IMR-90 (cell line): ENCODE measurements at places on chromosomes 4 and X. TPM values are rescaled to one million over a fixed set of nuclear protein-coding genes. Genes with fewer than 3 reads are reported as not detected.

DNA sequence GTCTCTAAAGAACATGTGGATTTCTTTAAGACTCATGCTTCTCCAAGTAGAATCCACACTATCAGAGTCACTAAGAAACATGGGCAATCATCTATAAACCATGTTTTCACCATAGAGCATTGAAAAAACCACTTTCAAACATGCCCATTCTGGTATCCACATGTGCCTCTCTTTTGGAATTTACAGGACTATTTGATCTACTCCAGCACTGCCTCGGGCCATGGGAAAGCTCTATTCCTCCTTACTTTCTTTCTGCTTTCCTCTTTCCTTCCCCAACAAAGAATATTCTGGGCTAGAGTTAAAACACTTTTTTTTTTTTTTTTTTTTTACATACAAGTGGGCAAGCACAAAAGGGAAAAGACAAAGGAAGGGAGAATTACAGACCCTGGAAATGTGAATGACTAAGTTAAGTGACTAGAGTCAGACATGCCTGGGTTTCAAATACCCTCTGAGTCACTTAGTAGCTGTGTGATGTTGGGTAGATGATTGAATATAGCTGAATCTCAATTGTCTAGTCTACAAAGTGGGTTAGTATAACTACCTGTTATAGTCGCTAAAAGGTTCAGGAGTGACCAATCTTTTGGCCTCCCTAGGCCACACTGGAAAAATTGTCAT is 847.7 kb upstream of the INTU start:
- peak; percentile 30 for DNase-seq

The NCAPG gene
- 9.1 and 10.9 TPM in 2 replicates for polyA plus RNA-seq

DNA sequence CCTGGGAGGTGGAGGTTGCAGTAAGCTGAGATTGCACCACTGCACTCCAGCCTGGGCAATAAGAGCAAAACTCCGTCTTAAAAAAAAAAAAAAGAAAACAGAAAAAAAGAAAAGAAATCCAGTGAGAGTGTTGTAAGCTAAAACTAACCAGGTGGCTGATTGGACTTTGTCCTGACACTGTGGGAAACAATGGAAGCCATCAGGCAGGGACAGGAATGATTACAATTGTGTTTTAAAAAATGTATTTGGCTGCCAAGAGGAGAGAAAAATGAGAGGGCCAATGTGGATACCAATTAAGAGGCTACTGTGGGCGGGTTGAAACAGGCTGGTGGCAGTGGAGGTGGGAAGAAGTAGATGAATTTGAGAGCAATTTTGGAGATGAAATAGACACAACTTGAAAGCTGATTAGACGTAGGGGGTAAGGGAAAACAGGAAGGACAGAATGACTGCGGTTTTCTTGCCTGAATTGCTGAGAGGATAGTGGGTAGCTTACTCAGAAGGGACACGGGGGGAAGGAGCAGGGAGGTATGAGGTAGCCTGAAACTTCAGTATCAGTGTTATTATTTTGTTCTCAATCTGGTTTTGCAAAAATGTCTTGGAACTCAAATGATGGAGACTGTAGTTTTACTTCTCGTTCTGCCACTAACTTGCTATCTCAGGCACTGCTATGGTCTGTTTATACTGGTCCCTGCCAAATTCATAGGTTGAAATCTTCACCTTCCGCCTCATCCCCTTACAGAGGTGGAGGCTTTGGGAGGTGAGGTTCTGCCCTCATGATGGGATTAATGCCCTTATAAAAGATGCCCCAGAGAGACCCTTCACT is 45.6 kb upstream of the CHRNA9 start:
- peak; percentile 3 for DNase-seq

DNA sequence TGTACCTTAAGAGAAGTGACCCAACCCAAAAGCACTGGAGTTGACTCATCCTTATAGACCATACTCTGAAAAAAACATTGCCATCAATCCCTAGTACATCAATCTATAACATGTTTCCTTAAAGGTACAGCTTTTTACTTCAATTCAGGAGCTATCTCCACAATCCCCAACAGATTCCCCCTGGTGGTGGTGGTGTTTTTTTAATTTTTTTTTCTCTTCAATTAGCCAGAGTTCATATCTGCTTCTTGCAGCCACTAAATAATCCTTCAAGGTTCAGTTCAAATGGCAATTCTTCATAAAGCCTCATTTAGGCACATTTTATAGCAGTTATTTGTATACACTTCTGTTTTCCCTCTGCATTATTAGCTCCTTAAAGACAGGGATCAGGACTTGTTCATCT is 60.7 kb upstream of the KDR start:
- DNase-seq = no peak

- DNase-seq = no peak
These were observed 142.4 kb downstream of the ANXA5 start for GRCh38 chr4:121554382-121554781.

GRCh38 chr4:20311856-20312255 is 60.2 kb downstream of the SLIT2 start:
- DNase-seq = peak; percentile 56

DNA sequence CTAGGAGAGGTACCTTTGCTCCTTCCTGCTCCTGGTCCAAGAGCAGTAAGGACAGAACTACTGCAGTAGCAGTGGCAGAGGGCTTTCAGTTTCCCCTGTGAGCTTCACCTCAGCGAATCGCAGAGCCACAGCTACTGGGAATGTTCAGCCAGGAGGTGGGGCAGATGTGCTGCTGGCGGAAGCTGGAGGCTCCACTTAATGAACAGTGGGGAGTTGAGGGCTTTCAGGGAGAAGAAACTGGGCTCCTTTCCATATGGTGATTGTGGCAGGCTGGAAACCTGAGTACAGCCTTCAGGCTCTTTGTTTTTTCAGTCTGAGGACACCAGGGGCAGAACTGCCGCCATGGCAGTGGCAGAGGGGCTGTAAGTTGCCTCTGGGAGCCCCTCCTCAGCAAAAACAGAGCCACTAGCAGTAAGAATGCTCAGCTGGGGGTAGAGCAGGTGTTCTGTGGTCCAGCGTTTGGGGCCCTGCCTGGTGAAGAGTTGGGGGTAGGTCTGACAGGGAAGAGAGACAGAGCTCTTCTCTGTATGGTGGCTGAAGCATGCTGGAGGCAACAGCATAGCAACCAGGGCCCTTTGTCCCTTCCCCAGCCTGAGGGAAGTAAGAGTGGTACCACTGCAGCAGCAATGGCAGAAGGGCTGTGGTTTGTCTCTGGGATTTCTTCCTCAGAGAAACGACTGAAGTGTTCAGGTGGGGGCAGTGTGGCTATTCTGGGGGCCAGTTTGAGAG is 106.0 kb upstream of the GRXCR1 start:
- DNase-seq = no peak

DNA sequence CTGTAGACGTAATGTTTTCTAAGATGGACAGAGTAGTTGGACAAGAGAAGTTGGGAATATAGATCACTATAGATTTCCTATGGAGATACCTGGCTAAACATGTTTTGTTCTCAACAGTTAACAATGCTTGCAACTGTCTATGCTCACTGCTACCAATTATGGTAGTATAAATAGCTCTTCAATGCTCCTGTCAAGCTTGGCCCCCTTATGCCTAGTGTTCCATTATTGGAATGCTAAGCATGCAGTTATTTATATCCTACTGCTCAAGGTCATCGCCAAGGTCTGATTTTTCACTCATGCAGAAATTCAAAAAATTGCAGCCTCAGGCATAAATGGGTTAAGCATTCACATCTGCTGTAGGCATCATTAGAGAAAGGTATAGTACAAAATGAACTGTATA is 519.0 kb downstream of the IL15 start:
- no peak for DNase-seq

The PGAM4 gene
- 0.46 TPM in 1 of 2 replicates, not detected in the other for polyA plus RNA-seq

- DNase-seq = no peak
These were observed 32.9 kb downstream of the LAMTOR3 start for GRCh38 chr4:99861120-99861905.

GRCh38 chr4:7252510-7253340 is 60.4 kb downstream of the SORCS2 start:
- no peak for DNase-seq

The PDE5A gene
- 71.5 and 101 TPM in 2 replicates for polyA plus RNA-seq

The NPY2R gene
- not detected in 2 replicates for polyA plus RNA-seq

GRCh38 chr4:37389366-37389765 is 144.8 kb downstream of the NWD2 start:
- no peak for DNase-seq

The GAGE12F gene
- polyA plus RNA-seq = not detected in 2 replicates

GRCh38 chr4:85571008-85571407 is 96.1 kb downstream of the ARHGAP24 start:
- DNase-seq = no peak

The KLHL4 gene
- polyA plus RNA-seq = 0.44 and 0.50 TPM in 2 replicates

The CT47C1 gene
- polyA plus RNA-seq = not detected in 2 replicates

DNA sequence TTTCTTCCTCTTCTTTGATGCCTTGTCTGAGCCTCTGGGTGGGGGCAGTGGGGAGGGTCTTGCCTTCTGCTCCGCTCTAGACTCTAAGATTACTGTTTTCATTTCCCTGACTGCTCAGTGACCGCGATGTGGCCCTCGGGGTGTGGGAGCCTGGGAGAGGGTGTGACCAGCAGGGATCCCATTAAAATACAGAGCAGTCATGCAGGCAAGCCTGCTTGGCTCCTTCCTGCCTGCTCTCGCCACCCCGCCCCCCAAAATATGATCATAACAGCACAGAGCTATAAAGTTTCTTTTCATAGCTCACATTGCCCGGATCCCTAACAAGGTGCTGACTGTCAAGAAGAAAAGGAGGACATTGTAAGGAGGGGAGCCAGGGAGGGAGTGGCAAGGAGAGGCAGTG is 332.9 kb downstream of the RAB28 start:
- no peak for DNase-seq

GRCh38 chrX:44765556-44765955 is 78.3 kb upstream of the DUSP21 start:
- no peak for DNase-seq

DNA sequence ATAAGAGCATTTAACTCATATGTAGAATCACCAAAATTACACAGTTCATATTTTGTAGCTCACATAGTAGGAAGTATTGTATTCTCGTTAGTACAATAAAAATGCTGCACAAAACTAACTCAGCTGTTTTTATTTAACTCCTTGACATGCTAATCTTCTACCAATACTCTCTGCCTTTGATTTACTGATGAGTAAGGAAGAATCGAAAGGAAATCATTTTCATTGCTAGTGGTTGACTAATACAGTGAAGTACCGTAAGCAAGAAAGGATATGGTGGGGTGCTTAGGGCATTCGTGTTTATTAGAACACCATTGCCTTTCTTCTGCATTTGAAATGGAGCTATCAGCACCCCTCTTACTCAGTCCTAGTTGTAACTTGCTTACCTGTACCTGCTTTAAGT is 1239.1 kb upstream of the TENM3 start:
- DNase-seq = no peak

- DNase-seq = no peak
These were observed 89.4 kb downstream of the AMMECR1 start for GRCh38 chrX:110228453-110228852.

DNA sequence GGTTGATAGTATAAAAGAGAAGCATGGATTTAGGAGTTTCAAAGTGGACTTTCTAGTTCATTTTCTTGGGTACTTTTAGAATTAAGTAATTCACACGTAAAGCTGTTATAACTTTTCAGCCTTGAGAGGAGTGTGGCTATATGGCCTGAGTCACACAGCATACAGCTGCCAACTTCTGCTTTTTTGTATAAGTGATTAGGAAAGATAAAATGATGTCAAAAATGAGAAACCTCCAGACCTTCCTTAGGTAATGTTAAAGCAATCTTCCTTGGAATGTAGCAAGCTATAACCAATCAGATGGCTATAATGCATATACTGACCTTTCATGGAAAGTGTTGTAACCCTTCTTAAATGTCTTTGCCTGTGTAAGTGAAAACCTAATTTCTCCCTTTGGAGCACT is 39.2 kb downstream of the RAB40AL start:
- peak; percentile 5 for DNase-seq

The RAB9B gene
- polyA plus RNA-seq = 0.34 and 0.58 TPM in 2 replicates

DNA sequence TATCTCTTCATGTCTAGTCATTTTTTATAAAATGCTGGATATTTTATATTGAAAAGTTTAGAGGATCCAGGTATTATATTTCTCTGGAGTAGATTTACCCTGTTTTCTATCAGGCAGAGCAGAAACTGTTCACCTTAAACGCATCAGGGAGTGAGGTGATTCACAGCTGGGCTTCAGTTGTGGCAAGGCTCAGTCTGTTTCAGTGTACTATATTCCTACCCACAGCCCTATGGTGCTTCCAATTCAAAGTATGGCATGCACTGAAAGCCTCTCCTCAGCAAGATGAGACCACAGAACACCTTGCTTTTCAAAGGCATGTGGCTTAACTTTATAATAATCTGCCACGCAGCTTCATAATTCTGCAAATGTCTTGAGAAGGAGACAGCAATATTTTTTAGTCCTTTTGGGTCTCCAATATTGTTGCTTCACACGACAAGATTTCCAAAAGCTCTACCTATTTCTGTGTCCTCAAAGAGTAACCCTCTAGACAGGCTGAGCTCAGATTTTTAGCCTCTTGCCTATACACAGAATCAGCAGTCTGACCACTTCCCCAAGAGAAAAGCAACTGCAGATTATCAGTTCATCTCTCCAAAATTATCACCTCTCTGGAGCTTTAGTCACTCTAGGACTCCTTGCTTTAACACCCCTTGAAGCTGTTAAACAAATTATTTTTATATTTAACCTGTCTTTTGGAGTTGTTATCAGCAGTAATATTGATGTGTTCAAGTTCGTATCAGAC is 24.4 kb downstream of the PRDM5 start:
- no peak for DNase-seq

The SPARCL1 gene
- not detected in 2 replicates for polyA plus RNA-seq

GRCh38 chr4:93515208-93515607 is 313.3 kb upstream of the ATOH1 start:
- DNase-seq = no peak

The TEX13C gene
- not detected in 2 replicates for polyA plus RNA-seq

DNA sequence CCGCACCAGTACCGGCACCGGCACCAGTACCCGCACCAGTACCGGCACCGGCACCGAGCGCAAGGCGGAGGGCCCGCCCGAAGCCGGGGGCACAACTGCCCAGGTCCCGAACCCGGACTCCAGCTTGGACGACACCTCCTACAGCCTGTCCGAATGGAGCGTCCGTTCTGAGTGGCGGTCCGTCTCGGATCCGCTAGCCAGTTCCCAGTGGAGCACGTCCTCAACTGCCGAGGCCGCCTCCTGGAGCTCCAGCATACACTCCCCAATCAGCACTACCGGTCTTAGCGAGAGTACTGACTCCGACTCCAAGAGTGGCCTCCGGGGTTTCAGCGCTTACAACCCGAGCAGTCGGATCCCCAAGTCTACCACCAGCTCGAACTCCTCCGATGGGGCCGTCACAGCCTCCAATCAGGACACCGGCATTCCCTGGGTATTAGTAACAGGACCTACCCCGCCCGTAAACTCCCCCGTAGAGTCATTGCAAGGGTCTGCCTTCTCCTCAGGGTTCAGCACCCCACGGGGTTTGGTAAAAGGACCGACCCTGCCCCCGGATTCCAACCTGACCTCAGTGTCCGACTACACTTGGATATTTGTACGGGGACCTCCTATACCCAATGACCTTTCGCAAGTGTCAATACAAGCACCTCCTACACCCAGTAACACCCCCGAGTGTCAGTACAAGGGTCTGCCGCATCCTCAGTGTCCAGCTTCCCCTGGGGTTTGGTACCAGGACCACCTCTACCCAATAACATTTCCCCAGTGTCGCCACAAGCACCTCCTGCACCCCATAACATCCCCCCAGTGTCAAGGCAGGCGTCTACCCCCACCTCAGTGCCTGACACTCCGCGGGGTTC is 721 bp upstream of the MAOA start:
- peak; percentile 3 for DNase-seq
